Dermis microvascular lymphatic vessel endothelial cell (primary cell): ENCODE measurements at places on chromosomes 13 and 19.

- DNase-seq: no peak
Observed at GRCh38 chr13:38213314-38213713, 136.3 kb upstream of the UFM1 start.

DNA sequence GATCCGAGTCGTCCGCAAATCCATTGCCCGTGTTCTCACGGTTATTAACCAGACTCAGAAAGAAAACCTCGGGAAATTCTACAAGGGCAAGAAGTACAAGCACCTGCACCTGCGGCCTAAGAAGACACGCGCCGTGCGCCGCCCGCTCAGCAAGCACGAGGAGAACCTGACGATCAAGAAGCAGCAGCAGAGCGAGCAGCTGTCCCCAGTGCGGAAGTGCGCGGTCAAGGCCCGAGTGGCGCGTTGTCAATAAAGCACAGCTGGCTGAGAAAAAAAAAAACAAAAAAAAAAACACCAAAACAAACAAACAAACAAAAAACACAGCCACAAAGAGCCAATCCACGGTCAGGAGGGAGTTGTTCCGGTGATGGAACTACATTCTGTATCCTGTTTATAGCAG is 4.7 kb upstream of the GNA15 start:
- DNase-seq: no peak

DNA sequence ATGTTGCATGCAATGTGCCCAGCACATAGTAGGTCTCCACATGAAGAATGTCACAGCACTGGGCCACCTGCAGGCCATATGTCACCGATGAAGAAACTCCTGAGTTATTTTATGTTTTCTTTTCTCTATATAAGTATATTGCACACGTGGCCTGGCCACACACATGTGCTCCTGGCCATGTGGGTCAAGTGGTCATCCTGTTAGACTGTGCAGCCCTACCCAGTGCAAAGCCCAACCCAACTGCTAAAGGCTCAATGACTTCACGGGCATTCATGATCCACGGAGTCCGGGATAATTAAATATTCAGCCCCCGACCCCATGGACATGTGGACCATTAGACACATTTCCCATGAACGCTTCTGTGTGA is 163.2 kb downstream of the TEX29 start:
- no peak for DNase-seq

GRCh38 chr13:27449081-27449603 is 1.2 kb downstream of the MTIF3 start:
- no peak for DNase-seq

DNA sequence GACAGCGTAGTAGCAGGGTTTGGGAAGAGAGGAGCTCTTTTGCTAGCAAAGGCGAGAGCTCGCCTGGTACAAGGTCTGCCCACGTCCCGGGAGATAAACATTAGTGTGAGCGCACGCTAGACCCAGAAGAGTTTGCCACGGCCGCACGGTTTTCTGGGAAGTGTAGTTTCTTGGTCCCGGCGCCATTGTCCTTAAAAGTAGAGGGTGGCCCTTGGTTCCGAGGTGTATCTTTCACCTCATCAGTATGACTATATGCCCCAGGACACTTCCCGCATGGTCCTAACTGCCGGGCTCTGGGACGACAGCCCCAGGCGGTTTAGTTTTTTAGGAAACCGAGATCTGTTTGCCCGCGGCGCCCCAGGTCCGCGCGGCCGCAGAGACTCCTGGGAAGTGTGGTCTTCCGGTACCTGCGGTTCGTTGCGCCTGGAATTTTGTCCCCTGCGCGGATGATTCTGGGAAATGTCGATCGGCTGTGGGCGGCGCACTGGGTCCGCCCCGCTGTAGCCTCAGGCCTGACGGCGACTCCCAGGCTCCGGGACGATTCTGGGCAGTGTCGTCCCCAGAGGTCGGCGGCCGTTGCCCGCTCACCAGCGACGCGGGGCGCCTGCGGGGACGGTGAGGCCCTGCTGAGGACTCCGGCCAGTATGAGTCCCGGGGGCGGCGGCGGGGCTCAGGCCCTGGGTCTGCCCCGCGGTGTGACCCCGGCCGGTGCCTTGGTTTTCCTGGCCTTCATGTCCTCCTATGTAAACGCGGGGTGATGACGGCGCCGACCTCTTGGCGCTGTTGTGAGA is at the start of gene ZNF181:
Gene ZNF181, plus strand, starts transcription at position 498 of the 791 bp plus-strand sequence. CDS start 795 bp downstream, outside the sequence.
- DNase-seq: peak; percentile 88

DNA sequence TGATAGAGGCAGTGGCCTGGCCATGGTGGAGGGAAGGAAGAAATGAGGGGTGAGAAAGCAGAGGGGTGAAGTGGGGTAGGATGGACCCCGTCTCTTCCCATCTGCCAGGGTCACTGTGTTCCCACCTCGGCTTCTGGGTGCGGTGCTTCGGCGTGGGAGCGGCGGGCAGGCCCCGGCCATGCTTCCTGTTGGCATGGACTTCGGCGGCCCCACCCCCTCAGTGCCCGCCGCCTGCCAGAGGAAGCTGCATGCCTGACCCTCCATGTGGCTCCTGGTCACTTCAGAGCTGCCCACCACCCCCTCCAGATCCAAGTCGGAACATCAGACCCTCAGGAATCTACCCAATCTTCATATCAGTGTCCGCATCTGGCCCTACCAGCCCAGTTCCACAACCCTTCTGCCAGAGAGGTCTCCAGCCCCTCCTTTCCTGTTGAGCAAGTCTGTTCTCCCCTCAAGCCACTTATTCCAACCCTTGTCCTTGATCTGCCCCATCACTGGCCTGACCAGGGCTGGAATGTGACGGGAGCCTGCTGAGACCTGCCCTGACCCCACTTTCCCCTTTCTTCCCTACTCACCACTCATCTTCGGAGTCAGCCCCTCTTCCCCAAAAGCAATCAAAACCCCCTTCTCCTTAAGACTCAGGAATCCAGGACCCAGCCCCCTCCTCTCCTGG is 1.5 kb downstream of the KCNN4 start:
- peak; percentile 24 for DNase-seq

DNA sequence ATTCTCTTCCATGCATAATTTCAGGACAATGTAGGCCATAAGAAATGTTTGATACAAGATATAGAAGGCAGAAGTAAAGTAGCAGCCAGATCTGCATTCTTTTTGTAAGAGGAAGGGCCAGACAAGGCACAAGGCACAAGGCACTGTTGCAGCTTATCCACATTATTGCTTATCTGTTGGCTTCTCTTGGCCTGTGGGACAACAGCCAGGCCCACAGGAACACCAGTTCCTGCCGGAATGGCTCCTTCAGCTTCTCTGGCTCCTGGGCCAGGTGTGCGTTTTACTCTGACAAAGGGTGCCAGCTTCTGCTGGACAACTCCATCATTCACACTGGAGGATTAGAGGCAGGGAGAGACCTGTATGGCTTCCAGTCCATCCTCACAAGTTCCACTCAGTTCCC is 29.2 kb downstream of the GPR180 start:
- DNase-seq: no peak

DNA sequence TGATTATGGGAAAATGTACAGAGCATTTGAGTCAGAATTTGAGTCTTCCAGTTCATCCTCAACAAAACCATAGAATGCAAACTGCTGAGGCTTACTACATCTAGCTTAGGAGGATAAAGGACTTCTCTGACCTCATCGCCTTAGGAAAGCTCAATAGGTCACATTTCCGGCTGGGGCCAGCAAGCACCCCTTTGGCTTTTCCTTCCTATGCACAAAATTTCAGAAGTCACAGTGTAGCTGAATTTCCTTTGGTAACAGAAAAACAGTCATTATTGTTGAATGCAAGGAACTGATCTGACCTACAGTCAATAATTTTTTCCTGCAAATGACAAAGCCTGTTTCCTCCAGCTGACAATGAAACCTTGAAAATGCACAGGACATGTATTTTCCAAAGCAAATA is 32.8 kb upstream of the LRCH1 start:
- DNase-seq: peak; percentile 57

- DNase-seq: no peak
Observed at GRCh38 chr13:87872813-87873212, 201.6 kb downstream of the SLITRK5 start.

DNA sequence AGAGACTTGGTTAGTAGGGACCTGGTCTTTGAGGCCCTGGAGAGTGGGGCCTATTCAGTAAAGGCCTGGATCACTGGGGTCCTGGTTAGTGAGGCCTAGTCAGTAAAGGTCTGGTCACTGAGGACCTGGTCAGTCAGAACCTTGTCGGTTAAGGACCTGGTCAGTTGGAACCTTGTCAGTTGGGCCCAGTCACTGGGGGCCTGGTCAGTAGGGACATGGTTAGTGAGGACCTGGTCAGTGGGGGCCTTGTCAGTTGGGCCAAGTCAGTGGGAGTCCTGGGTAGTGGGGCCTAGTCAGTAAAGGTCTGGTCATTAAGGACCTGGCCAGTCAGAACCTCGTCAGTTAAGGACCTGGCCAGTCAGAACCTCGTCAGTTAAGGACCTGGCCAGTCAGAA is 43.2 kb upstream of the TPM4 start:
- no peak for DNase-seq
